ENCODE measurements at places on chromosomes 2 and 18. TPM values are rescaled to one million over a fixed set of nuclear protein-coding genes. Genes with fewer than 3 reads are reported as not detected.

PRSS56 gene
- not detected for total RNA-seq

RBKS gene
- 1.5 TPM for total RNA-seq

DNA sequence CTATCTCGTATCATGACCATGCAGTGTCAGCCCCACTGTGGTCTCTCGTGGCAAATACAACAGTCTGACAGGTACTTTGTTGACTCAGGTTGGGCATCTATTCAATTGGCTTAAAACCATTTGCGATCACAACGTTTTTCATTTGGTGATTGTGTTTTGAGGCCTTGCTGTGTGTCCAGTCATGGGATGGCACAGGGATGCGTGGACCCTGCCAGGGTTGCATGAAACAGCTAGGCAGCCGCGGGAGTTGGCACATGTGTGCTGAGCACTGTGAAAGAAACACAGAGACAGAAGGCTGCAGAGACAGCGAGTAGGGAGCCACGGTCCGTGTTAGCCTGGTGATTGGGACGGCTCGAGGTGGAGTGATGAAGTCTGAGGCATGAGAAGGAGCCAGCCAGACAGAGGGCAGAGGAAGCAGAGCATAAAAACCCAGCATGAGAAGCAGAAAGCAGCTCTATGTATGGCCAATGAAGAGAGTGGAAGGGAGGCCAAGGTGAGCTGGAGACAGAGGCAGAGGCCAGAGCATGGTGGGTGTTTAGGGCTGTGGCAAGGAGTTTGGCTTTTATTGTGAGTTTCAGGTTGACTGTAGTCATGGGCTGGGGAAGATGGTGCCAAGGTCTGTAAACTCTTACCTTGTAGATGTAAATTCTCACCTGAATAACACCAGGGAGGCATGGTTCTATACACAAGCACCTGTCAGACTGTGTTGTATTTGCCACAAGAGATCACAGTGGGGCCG is 31.8 kb upstream of the IL1R1 start:
- no peak for DNase-seq

GRCh38 chr18:4631239-4631638 is 176.1 kb upstream of the DLGAP1 start:
- no peak for DNase-seq

- DNase-seq: no peak
Observed at GRCh38 chr2:178088774-178089270, 16.2 kb upstream of the PDE11A start.

GRCh38 chr2:226477221-226478108 is 322.2 kb downstream of the IRS1 start:
- no peak for DNase-seq

GRCh38 chr2:242032780-242033656 is 163.5 kb downstream of the RTP5 start:
- no peak for DNase-seq

DNA sequence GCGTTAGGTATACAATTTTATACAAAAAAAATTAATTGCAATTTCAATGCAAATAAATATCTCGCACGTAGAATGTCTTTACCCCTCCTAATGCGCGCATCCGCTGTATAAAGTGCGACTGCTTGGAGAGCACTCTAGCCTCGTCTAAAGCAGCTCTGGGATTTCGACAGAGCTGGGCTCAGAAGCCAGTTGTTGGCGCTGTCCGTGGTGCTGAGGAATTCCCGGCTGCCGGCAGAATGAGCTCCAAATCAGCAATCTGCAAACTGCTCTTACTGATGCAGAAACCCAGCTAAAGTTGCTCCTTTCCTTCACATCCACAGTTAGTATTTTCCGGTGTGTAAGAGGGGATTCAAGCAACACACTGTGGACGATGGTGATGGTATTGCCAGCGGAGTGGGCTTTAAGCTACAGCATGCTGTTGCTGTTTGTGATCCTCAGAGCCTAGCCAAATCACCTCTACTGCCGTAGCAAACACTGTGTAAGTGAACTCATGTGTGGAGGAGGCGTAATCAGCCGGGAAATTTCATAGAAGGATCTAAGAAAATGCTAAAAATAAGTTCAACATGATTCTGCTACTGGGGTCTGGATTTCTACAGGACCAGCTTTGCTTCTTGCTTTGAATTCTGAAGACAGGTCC is at the start of gene VWC2L:
Gene VWC2L (plus strand): TSS at position 137 of the 637 bp plus-strand sequence. CDS start 3,140 bp downstream, outside the sequence.
- DNase-seq: peak; percentile 35

DNA sequence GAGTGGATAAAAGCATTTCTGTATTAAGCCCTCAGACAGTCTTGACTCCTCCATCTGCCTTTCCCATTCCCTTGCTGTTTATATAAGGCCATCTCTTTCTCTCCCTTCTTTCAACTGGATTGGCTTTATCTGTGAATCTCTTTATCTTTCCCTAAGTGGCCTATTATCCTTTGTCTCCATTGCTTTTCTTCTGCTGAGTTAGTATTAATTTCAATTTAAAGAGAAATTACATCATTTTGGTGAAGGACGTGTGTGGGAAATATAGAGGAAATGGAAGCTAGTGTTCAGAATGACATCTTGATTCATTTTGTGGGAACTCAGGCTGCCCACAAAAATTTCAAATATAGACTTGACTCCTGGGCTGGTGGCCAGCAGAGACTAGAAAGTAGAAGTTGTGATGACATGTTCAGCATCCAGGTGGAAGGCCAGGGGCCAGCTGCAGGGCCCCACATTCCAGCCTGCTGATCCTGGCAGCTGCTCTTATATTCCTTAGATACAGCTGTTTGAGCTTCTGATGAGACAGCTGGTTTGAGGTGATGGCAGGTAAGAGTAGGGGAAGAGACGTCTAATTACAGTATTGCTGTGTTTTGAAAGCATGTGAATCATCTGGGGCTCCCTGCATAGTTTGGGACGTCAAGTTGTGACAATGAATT is 52.3 kb downstream of the DIS3L2 start:
- DNase-seq: no peak

Measured in naive thymus-derived CD8-positive, alpha-beta T cell (primary cell).